Activated T-helper 17 cell treated with anti-CD3 and anti-CD28 coated beads, Interleukin-2, amount 50 U/mL, for 72 hours (primary cell): ENCODE measurements at places on chromosomes 4 and X. TPM values are rescaled to one million over a fixed set of nuclear protein-coding genes. Genes with fewer than 3 reads are reported as not detected.

Gene WWC2
- total RNA-seq, result 0.76 TPM

Gene PFKFB1
- total RNA-seq, result 0.50 TPM

Gene WNK3
- total RNA-seq, result 0.11 TPM

Gene CXorf49
- not detected for total RNA-seq

Gene CLDN22
- total RNA-seq, result not detected
